ENCODE measurements at places on chromosomes 12 and 14. TPM values are rescaled to one million over a fixed set of nuclear protein-coding genes. Genes with fewer than 3 reads are reported as not detected.

Gene OR6C3
- total RNA-seq = not detected

Gene TOMM20L
- not detected for total RNA-seq

Gene ITGA7
- 2.9 TPM for total RNA-seq

Gene CEP170B
- 11.6 TPM for total RNA-seq

Gene CIROP
- total RNA-seq = 0.45 TPM

Gene PNMA1
- total RNA-seq = 17.5 TPM
